Urothelium cell line (cell line): ENCODE measurements at places on chromosomes 7 and 10.

DNA sequence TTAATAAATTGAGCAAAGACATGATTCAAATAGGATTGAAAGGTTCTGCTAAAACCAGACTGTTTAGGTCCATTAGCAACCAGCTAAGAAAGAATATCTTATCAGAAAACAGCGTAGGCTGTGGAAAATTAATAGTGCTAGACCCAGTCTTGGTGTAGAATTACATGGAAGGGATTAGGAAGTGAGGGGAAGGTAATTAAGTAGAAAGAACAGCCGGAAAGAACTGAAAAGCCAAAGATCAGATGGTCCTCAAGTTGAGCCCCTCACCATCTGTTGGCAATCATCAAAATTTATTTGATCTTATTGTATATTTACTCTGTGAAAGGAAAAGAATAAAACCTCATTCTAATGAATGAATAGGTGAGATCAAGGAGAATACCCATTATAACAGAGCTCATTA lies 50.1 kb downstream of the COL1A2 start:
- no peak for DNase-seq

DNA sequence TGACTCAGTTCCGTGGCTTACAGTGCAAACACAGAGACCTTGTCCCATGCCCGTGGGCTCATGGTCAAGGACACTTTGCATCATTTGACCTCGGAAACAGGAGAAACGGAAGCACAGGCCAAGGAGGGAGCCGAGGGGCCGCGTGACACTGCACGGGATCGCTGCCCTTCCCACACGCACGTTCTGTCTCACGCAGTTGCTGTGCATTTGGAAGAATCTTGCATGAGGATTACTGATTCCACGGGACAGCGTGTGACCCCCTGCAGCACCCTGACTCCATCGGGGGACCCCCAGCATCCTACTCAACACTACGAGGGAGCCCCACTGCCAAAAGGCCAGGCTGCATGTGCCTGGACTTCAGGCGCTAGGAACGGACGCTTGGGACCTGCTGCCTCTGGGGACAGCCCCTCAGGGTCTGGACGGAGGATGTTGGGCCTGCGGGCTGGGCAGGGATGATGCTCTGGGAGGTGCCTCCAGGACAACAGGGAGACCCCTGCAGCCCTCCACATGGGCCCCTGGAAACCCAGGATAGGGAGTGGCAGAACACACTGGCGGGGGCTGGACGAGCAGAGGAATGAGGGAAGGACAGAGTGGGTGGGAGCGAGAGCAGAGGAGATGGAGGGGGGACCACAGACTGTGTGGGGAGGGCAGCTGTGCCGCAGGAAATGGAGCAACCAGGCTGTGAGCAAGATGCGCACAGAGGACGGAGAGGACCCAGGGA lies 222.2 kb downstream of the DNAJB6 start:
- DNase-seq = no peak

- no peak for DNase-seq
Observed at GRCh38 chr7:35415411-35415822, 161.5 kb upstream of the TBX20 start.

GRCh38 chr7:33035776-33036175 lies 26.8 kb downstream of the NT5C3A start:
- no peak for DNase-seq

DNA sequence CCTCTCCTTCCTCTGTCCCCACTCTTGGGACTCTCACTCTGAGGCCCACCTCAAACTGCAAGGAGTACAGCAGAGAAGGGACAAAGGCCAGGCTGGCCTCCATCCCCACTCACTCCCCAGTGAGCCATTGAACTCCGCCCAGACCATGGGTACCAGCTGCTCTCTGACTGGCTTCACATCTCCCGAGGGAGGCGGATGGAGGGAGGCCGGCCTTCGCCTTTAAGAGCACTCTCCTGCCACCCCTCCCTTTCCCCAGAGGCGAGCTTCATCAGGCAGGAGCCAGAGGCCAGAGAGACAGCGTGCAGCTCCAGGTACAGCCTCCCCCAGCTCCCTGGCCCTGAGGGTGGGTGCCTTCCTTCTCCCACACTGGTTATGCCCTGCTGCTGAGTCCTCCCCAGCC lies 1.8 kb upstream of the LDB3 start:
- no peak for DNase-seq

- no peak for DNase-seq
Observed at GRCh38 chr10:99937630-99938029, 72.1 kb downstream of the DNMBP start.

GRCh38 chr7:2042650-2043049 lies 190.1 kb downstream of the MAD1L1 start:
- no peak for DNase-seq

- DNase-seq = no peak
Observed at GRCh38 chr7:114354306-114354705, 60.3 kb upstream of the FOXP2 start.

DNA sequence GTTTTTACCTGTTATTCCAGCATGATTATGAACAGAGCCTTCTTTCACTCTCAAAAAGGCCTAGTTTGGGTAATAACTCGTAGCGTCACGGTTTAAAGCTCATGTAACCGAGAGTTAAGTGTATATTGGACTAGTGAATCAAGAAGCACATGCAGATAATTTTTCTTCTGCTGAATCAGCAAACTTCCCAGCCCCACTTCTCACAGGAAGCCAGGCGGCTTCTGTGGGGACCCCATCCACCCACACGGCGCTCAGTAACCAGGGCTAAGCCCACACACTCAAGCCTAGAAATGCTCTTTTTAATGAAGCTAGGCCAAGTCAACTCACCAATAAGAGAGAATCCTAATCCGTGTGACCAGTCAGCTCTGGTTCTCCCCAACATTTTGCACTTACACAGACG lies 191.2 kb upstream of the MGMT start:
- no peak for DNase-seq

- no peak for DNase-seq
Observed at GRCh38 chr10:30580676-30581075, 48.9 kb downstream of the LYZL2 start.

- no peak for DNase-seq
Observed at GRCh38 chr10:132335189-132336063, 3.4 kb downstream of the LRRC27 start.

DNA sequence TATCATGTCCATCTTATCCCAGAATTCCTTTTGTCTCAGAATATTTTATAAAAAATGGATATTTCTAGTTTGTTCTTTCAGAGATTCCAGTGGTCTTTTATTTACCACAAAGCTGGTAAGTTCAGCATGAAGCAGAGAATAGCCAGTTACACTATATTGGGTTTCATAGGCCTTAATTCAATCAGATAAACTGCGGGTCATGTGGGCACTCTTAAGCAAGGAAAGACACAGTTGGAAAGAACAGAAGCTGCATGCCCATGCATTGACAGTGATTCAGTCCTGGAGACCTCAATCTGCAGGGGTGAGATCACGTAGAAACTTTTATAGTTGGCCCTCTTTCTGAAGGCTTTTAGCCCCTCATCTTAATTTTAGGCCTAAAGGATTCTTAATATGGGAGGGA lies 281.3 kb upstream of the IGFBP3 start:
- no peak for DNase-seq

GRCh38 chr10:86311906-86312305 lies 54.7 kb downstream of the GRID1 start:
- DNase-seq = no peak

GRCh38 chr10:50991456-50992355 lies 82.6 kb upstream of the PRKG1 start:
- peak; percentile 62 for DNase-seq

- no peak for DNase-seq
Observed at GRCh38 chr10:80168679-80169380, 36.3 kb downstream of the PLAC9 start.

- DNase-seq = no peak
Observed at GRCh38 chr7:149136118-149136517, 10.0 kb upstream of the ZNF425 start.

DNA sequence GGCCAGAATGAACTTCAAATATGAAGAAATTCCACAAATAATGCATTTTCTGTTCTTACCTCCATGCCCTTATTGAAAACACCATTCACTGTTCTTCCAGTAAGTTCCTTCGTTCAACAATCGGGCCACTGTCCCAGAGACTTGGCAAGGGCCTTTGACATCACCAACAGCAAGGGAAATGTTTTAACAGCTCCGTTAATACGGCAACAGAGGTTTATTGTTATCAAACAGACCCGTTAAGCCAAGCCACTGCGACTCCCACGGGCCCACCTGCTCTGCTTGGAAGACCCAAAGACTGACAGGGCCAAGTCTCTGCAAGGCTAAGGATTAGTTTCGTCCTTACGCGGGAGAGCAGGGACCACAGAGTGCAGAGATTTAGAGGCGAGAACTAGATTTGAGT lies 43.4 kb upstream of the LYZL1 start:
- peak; percentile 17 for DNase-seq

- no peak for DNase-seq
Observed at GRCh38 chr10:43452356-43452914, 15.5 kb downstream of the ZNF487 start.

DNA sequence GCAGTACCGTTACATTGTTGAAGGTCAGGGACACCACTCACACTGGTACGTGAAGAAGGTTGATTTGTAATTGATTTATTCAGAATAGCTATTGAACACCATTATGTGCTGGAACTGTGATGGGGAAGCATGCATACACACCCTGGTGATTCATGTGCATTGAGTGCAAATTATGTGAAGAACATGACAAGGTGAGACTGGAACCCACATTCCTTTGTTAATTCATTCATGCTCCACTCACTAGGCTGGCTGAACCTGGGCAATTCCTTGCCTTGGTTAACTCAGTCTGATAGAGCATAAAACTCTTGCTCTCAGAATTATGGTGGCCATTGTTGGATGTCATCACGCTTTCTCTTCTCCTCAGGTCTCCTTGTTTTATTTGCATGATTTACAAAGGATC lies 67.3 kb upstream of the TPK1 start:
- no peak for DNase-seq

DNA sequence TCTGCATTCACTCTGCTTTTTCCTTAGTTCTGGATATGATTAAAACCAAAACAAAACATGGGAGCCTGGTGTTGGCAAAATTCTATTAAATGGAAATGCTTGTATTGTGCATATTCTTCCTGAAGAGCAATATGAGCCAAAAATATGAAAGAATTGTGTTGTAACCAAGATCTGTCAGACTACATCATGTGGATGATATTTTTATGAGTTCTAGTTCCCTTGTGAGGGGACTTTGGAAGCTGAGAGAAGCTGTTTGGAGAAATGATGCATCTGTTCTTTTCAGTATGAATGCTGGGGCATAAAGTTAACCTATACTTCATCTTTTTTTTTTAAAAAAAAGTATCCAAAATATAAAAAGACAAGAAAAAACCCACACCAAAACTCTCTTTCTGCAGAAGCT lies 782.7 kb downstream of the ANKRD7 start:
- DNase-seq = no peak

GRCh38 chr10:78306358-78306757 lies 272.7 kb downstream of the RPS24 start:
- no peak for DNase-seq

DNA sequence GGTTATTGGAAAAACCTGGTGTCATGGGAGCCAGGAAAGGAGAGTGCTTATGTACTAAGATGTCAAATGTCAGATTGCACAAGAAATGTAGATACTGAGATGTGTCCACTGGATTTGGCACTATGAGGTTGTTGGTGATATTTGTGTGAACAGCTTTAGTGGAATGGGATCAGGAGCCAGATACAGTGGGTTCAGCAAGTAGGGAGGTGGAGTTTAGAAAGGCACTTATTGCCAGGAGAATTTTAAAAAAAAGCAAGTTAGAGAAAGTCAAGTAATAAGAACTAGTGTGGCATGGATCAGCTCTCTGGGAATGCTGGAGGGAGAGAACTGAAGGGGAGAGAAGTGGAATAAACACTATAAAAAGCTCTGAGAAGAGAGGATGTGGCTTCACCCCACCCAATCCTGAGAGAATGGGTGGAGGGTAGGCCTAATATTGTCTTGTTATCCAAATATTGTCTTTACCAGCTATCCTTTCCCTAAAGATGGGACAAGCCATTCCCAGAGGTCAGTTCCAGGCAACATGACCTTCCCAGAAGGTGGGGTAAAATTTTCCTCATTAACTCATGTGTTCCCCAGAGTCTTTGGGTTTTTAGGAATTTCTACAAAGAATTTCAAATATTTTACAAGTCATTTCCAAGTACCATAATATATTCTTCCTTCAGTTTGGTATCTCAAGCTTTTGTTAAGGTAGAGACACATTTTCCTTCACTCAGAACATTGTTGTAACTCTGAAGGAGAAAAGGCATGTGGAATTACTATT lies 42.3 kb downstream of the ENTPD1 start:
- no peak for DNase-seq

GRCh38 chr10:7944215-7944480 lies 110.3 kb upstream of the GATA3 start:
- DNase-seq = no peak

DNA sequence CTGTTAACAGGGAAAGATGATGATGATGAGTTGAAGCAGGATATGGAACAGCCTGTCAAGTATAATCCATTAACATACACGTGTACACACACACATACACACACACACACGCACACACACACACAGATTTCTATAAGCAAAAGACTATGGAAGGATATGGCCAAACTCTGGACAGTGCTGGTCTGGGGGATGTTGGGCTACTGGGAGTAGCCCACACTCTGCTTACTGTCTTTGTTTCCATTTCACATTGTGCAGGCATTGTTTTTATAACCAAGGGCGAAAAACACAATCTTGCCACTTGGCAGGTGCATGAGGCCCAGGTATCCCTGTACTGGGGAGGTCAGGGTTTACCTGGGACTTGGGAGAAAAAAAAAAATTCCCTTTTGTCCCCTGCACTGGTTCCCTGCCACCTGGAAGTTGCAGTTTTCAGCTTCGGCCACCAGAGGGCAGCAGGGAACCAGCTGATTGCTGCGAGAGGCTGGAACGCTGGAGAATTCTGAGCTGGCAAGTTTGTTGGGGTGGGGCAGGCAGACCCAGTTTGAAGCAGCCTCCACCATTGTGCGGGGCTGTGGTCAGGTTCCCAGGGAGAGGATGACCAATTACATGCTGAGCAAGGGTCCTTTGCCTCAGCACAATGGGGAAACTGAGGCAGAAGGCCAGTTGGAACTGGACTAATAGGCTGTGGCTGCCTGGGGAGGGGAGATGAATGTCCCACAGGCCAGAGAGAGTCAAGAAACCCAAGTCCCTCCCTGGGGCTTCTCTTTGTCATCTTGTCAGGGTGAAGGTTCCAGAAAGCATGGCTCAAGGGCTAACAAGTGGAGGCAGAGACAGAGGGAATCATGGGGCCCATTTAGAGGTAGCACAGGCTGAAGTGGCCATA lies 27.3 kb downstream of the PPIF start:
- DNase-seq = peak; percentile 88

- no peak for DNase-seq
Observed at GRCh38 chr10:116201670-116202430, 71.2 kb downstream of the GFRA1 start.
